ENCODE measurements at places on chromosomes 16 and 17.

DNA sequence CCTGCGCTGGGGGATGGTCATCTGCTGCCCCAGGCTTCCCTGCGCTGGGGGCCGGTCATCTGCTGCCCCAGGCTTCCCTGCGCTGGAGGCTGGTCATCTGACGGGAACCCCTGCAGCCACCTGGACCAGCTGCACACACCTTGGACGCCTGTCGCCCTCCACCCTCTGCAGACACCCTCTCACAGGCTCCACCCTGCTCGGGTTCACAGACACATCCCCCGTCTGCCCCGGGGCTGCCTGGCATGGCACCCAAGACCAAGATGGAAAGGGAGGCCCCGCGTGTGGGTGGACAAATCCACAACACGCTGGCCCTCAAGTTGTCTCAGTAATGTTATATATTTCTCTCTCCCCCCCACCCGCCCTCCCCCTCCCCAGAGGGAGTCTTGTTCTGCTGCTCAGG is 89.6 kb downstream of the ANKRD11 start:
- no peak for DNase-seq

DNA sequence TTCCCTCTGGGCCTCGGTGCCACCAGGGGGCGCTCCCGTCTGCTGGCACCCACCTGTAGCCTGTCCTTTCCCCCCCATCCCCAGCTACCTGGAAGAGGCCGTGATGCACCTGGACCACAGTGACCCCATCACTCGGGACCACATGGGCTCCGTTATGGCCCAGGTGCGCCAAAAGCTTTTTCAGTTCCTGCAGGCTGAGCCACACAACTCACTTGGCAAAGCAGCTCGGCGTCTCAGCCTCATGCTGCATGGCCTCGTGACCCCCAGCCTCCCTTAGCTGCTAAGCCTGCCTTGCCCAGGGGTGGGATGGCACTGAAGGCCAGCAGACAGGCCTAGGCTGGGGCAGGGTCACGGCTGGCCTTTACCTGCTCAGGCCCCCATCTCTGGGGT is 818 bp upstream of the NRN1L start:
- no peak for DNase-seq

DNA sequence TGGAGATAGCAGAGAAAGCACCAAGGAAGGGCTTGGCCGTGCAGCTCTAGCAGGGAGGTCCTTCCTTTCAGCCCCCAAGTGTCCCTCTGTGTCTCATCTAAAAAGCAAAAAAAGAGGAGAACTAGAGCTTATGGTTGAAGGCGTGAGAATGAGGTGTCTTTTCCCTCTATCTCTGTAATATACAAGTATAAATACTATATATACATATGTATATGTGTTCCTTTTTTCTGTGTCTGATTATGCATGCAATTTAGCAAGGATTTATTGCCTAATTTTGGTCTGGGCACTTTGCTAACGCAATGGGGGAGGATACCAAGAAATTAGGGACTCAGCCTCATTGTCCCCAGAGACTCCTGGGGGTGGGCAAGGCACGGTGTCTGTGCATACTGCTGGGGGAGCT is 90.2 kb upstream of the CCL2 start:
- DNase-seq = no peak

GRCh38 chr17:38883592-38884526 is 14.0 kb downstream of the LASP1 start:
- DNase-seq = no peak

DNA sequence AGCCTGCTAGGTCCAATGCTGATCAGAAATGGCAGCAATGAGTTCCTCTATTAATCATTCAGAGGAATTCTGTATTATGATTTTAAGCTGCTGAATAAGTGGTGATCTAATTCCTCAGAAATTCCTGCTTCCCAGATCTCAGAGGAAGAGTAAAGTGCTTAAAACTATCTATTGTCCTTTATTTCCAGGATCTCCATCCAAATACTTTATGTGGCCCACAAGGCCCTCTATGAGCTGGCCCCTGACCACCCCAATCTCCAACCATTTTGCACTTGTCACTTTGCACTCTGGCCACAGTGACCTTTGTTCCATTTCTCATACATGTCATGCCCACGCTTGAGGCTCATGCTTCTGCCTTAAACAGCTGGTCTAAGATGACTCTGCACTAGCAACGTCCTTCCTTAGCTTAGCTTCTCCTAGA is 93.7 kb downstream of the CA10 start:
- DNase-seq = no peak

GRCh38 chr16:55502801-55503366 is 6.0 kb upstream of the LPCAT2 start:
- DNase-seq = peak; percentile 59

- no peak for DNase-seq
Observed at GRCh38 chr17:71392715-71393567, 727.9 kb upstream of the SOX9 start.

DNA sequence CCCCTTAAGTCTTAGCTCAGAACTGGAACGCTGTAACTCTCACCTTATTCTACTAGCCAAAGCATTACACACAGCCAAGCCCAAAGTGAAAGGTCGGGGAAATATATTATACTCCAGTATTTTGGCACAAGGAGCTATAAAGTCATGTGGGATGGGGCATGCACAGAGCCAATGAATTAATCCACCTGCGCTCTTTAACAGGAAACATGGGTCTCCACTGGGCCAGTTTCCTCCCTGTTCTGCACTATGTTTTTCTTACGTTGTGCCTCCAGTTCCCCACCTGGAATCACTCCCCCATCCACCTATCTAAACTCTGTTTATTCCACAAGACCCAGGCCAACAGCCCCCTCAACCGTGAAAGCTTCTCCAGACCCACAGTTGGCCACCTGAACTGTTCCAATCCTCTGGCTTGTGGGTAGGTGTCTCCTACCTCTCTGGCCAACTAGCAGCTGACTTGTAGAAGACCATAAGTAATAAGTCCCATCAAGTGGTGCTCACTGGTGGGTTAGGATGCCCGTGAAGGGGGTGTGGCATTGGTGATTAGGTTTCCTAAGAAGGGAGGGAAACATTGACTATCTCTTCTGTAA is 286.9 kb downstream of the NPIPA8 start:
- no peak for DNase-seq

DNA sequence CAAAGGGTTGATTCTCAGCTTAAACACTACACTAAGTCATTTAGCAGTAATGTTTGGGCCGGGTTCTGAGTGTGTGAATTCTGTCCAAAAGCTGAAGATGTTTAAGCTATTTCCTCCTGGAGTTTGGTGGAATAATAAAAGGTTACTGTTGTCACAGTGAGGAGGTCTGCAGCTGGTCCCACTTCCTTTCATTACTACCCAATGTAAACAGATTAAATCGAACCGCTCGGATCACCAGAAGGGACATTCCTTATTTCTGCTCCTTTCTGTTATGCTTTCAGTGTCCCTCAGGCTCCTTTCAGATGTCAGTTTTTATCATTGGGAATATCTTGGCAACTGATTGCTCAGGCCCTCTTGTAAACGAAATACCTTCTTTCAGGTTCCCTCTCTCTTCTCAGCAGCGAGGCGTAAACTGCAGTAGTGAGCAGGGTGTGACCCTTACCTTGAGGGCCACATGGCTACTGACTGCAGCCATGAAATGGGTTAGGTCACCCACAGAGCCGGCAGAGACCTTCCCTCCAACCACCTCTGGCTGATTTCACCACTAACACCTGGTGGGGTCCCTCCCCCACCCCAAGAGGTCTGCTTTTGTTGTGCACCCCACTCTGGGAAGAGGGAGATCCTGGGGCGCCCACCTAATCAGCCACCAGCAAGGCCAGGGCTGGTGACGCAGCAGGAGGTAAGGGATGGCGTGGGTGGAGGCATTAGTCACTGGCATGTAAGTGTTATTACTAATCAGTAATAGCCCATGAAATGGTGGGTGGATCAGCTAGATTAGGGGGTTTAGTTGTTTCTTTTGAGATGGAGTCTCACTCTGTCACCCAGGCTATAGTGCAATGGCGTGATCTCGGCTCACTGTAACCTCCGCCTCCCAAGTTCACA is 117.6 kb downstream of the VPS53 start:
- peak; percentile 72 for DNase-seq

DNA sequence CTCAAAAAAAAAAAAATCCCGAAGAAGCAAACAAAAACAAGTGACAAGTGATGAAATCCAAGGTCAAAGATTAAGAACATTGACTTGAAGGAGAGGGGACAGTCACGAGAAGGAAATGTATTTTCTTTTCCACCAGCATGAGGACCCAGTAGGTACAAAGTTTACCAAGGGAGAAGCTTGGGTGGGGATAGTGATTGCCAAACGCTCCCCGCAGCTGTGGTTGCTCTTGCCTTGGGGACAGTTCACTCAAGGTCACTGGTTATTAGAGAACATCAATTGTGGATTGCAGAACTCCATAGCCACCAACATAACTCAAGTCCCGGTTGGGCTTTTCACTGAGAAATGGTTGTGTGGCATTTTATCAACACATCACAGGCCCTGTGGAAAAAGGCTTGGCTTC is 27.0 kb downstream of the RSL1D1 start:
- DNase-seq = no peak

DNA sequence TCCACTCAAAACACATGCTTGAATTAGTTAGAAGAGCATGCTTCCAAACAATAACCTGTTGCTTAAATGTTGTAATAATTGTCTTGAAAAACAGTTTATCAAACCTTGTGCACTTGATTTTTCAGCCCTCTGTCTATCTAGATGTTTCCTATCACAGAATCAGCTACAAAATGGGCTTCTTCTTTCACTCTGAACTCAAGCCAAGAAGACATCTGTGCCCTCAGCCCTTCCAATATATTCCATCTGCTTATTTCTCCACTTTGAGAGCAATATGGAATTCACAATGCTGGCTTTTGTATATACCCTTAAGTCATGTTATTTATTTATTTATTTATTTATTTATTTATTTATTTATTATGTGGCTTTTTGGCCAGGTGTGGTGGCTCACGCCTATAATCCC is 234.2 kb downstream of the TOX3 start:
- no peak for DNase-seq

- DNase-seq = peak; percentile 48
Observed at GRCh38 chr17:40284085-40284713, 3.5 kb upstream of the CDC6 start.
